ENCODE measurements at places on chromosomes 12 and 14. TPM values are rescaled to one million over a fixed set of nuclear protein-coding genes. Genes with fewer than 3 reads are reported as not detected.

The TAS2R13 gene
- not detected for polyA plus RNA-seq

The GLIPR1L2 gene
- polyA plus RNA-seq, result 0.33 TPM

The C1S gene
- polyA plus RNA-seq, result 36.5 TPM

The SERPINA3 gene
- 1,409 TPM for polyA plus RNA-seq

The PLD4 gene
- polyA plus RNA-seq, result 0.49 TPM

The BTBD6 gene
- 44.5 TPM for polyA plus RNA-seq

The RHEBL1 gene
- polyA plus RNA-seq, result 0.38 TPM

The GZMH gene
- 0.61 TPM for polyA plus RNA-seq

The WIF1 gene
- not detected for polyA plus RNA-seq

The TEX52 gene
- polyA plus RNA-seq, result not detected
